ENCODE measurements at places on chromosomes 16 and 17.

GRCh38 chr16:430904-431303 lies 5.5 kb downstream of the RAB11FIP3 start:
- no peak for DNase-seq

- DNase-seq: no peak
Measured at GRCh38 chr16:76882105-76882504, 308.9 kb upstream of the MON1B start.

DNA sequence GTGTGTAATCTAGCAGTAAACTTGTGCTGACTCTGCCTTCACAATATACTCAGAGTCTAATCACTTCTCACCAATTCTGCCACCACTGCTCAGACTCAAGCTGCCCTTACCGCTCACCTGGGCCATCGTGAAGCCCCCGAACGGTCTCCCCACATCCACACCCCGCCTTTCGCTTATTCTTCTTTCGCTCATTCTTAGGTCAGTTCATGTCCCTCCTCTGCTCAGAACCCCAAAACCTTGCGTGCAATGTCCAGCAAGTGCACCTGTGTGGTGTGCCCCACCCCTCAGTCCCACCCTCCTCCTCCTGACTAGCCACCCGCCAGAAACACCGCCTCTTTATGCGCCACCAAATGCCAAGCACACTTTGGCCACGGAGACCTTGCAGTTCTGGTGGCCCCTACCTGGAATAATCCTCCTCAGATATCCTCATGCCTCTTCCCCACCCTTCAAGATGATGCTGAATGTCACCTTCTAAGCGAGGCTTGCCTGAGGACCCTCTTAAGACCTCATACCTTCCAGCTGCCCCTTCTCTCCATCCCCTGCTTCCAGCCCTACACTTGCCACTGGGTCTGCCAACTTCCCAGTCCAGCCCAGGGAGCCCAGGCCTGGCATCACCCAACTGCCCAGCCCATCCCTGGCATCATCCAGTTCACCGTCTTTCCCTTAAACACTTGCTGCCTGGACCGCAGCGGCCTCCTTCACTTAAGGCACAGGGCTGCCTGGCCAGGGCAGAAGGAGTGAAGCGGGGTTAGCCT lies 34.3 kb upstream of the RBFOX3 start:
- DNase-seq: peak; percentile 5

DNA sequence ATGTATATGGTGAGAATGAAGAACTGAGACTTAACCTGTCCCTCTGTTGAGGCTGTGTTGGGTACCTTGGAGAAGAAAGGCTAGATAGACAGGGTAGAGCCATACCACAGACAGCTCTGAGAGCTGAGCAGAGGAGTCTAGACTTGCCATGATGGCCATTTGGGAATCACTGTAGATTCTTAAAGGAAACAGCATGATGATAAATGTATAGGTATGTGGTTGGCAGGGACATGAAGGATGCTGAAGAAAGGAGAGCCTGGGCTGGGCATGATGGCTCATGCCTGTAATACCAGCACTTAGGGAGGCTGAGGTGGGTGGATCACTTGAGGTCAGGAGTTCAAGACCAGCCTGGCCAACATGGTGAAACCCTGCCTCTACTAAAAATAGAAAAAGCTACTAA lies 114.4 kb upstream of the HAS3 start:
- no peak for DNase-seq

- DNase-seq: no peak
Measured at GRCh38 chr16:1350691-1351090, 987 bp downstream of the TSR3 start.

- DNase-seq: no peak
Measured at GRCh38 chr16:79972053-79972704, 371.6 kb upstream of the MAF start.

GRCh38 chr17:47624727-47625068 lies 25.0 kb upstream of the KPNB1 start:
- DNase-seq: no peak

- no peak for DNase-seq
Measured at GRCh38 chr17:61380836-61381525, 18.7 kb upstream of the TBX2 start.

DNA sequence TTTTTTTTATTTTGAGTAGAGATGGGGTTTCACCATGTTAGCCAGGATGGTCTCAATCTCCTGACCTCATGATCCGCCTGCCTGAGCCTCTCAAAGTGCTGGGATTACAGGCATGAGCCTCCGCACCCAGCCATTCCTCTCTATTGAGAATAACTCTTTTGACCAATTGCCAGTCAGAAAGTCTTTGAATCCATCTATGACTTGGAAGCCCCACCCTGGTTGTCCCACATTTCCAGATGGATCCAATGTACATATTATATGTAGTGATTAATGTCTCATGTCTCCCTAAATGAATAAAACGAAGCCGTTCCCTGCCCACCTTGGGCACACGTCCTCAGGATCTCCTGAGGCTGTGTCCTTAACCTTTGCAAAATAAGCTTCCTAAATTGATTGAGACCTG lies 228.3 kb upstream of the NLRP1 start:
- no peak for DNase-seq

DNA sequence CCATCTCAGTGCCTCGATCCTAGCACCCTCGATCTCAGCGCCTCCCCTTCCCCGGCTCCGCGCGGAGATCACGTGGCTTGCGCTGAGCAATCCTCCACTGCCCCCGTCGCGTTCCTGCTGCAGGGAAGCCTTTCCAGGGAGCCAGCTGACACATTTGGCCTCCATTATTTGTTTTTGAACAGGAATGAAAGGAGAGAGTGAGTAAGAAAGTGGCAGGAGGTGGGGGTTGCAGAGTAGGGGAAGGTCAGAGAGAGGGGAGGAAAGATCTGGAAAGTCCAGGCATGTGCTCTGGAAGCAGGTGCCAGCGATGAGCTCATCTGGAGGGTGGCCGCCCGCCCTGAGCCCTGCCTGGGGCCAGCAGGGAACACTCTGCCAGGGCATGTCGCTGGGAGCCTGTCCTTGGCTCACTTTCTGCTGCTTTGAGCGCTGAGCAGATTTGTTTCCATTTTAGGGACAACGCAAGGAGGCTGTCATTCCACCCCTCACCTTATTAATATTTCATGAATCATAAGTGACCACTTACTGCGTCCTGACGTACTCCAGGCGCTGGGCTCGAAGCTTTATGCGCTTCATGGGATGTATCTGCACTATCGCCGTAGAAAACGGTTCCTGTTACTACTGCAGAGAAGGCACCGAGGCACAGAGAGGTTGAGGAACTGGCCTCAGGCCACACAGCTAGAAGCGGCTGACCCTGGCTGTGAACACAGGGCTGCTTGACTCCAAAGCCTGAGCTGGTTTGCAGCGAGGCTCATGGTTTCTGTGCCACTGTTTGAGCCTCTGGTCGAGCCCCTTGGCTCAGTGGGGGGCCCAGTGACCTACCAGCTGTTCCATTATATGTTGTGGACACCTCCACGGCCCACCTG lies 283.1 kb downstream of the SEC14L1 start:
- no peak for DNase-seq

DNA sequence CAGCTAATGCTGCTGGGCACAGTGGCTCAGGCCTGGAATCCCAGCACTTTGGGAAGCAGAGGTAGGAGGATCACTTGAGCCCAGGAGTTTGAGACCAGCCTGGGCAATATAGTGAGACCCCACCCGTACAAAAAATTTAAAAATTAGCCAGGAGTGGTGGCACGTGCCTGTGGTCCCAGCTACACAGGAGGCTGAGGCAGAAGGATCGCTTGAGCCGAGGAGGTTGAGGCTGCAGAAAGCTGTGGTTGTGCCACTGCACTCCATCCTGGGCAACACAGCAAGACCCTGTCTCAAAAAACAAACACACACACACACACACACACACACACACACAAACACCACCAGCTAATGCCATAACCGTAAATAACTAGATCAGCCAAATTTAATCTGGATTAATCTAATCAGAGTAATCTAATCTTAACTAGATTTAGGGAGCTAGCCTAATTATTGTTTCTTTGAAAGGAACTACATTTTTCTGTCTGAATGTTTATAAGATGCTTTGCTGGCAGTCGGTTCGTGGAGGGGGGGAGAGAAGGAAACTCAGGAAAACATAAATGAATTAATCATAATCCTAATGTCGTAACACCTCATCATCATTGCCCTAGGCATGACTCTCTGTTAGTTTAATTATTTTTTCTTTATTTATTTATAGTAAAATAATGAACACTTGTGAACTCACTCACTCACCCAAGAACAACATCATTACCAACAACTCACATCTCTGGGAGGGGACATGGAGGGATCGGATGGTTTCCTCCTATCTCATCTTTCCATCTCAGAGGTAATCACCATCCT lies 12.5 kb upstream of the RBBP6 start:
- no peak for DNase-seq

GRCh38 chr16:23081675-23082119 lies 67.6 kb downstream of the USP31 start:
- no peak for DNase-seq

DNA sequence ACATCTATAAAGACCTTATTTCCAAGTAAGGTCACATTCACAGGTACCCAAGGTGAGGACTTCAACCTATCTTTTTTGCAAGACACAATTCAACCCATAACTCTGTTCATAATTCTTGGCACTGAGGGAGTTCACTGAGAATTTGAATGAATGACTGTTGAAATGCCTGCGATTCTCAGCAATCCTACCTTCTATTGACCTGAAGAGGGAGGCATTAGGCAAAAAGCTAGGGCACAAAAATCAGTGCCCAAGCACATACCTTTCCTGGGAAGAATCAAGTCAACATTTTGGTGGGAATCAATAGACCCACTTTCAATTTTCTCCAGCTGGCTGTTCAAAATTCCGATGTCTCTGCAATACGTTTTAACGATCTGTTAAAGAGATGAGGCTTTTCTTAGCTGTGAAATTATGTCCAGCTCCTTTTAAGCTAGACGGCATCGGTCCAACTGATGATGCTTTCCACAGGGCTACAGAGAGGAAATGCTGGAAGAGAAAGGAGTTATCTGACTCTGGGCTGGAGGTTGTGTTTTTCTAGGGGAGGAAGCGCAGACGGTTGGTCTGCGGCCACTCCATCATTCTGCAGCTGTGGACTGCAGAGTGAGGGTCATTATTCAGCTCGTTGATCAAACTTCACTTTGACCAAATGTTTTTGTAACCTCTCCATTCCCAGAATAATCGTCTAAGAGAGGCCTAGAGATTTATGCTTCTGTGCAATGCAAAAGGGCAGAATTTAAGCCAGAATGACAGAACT lies 25.2 kb downstream of the BCO1 start:
- no peak for DNase-seq

- DNase-seq: no peak
Measured at GRCh38 chr17:43402078-43402477, 3.3 kb downstream of the ARL4D start.

DNA sequence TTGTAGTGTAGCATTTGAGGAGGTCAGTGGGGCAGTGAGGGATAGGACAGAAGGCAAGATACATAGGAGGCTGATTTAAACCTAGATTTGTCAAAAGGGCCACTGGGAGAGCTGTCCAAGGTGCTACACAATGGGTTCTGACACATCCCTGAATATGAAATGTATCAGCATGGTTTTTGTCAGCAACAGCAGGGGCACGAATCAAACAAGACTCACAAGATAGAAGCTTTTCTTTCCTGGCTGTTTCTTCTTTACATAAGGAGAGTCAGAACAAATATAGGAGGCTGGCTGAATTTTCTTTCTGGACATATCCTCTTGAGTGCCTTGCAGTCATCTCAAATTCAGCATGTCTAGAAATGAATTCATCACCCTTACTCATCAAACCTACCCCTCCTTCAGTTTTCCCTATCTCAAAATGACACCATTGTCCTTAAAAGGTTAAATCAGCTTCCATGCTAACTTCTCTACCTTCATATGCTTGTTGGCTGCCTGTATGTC lies 130.5 kb downstream of the NPIPB5 start:
- DNase-seq: peak; percentile 19

DNA sequence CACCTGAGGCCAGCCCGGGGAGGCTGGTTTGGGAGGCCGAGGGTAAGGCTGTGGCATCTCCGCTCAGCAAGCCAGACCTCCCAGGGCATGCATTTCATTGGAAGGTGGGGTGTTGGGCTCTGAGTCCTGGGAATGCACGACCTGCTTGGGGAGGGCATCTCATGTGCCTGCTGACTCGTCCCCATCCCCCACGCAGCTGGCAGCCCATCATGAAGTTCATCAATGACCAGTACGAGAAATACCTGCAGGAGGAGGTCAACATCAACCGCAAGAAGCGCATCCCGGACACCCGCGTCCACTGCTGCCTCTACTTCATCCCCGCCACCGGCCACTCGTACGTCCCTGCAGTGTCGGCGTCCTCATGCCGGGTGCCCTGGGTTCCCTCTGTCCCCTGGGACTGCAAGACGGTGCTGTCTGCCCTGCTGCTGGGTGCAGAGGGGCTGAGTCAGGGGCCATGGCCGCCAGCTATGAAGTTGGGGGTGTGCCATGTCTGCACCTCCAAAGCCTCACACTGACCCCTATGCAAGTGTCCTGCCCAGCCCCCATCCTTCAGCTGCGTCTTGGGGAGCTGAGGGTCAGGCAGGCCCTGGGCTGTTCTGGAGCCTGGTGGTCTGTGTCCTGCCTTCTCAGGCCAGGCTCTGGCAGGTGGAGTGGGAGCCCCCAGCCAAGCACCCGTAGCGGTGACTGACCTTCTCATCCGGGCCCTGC lies 347.9 kb downstream of the SEC14L1 start:
- no peak for DNase-seq

GRCh38 chr17:16873174-16874035 lies 98.5 kb downstream of the TNFRSF13B start:
- DNase-seq: peak; percentile 73
